ENCODE measurements at places on chromosomes 12 and 14.
A peak's percentile ranks its signal among the peaks of the same experiment; 100 is the strongest.

- peak; percentile 36 for DNase-seq
These were observed 8.4 kb downstream of the NIN start for GRCh38 chr14:50822501-50823042.

DNA sequence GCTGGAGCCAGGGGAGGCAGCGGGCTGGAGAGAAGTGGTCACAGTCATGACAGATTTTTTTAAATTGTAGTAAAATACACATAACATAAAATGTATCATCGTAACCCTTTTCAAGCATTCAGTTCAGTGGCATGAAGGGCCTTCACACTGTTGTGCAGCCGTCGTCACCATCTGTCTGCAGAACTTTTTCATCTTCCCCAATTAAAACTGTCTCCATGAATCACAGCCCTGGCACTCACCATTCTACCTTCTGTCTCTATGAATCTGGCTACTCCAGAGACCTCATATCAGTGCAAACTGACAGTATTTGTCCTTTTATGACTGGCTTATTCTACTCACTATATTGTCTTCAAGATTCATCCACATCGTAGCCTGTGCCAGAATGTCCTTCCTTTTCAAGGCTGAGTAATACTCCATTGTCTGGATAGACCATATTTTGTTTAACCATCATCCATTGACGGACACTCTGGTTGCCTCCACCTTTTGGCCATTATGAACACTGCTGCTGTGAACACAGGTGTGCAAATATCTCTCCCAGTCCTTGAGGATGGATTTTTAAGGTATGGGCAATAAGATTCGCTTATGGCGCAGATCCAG, 91.5 kb upstream of the NCOR2 start:
- DNase-seq = no peak

GRCh38 chr14:95071649-95072280, 85.6 kb downstream of the DICER1 start:
- no peak for DNase-seq

GRCh38 chr14:32692441-32692840, 246.2 kb upstream of the NPAS3 start:
- no peak for DNase-seq

DNA sequence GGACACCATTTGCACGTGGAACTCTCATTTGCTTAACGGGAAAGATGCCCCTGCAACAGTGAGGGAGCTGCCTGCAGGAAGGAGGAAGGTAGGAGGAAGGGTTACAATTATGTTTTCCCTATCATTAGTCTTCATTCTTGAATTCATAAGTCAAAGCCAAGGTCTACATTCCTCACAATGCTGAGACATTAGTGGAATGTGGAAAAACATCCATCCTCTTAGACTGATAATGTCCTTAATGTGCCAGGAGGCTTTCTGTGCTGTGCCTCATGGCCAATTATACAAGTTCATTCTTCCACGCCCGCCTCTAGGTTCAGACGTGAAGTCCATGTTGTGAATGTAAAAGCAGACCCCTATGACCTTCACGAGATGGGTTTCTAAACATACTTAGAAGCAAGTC, 1212.4 kb upstream of the TMEM132C start:
- DNase-seq = no peak

- DNase-seq = peak; percentile 58
These were observed 9.9 kb upstream of the GYS2 start for GRCh38 chr12:21614506-21614905.

DNA sequence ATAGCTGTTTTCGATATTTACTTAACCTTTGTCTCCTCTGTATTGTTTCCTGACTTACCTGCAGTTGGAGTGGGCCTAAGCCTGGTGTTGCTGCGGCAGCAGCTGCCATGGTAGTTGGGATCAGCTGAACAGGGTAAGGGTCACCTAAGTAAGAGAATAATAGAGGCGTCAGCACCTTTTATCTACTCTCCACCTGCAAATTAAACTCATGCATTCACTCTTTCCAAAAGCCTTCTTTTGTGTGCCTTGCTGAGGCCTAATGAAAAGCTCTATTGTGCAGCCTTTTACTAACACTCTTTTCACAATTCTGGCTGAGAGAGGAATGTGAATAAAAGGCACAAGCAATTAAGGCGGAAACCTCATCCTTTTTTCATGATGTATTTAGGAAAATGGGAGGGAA, 308.7 kb downstream of the SOX5 start:
- DNase-seq = no peak

GRCh38 chr14:28407031-28407825, 359.4 kb upstream of the FOXG1 start:
- no peak for DNase-seq

GRCh38 chr14:35320472-35320871, 28.3 kb downstream of the PSMA6 start:
- no peak for DNase-seq

- no peak for DNase-seq
These were observed 29.3 kb upstream of the ANKRD9 start for GRCh38 chr14:102538602-102539543.

DNA sequence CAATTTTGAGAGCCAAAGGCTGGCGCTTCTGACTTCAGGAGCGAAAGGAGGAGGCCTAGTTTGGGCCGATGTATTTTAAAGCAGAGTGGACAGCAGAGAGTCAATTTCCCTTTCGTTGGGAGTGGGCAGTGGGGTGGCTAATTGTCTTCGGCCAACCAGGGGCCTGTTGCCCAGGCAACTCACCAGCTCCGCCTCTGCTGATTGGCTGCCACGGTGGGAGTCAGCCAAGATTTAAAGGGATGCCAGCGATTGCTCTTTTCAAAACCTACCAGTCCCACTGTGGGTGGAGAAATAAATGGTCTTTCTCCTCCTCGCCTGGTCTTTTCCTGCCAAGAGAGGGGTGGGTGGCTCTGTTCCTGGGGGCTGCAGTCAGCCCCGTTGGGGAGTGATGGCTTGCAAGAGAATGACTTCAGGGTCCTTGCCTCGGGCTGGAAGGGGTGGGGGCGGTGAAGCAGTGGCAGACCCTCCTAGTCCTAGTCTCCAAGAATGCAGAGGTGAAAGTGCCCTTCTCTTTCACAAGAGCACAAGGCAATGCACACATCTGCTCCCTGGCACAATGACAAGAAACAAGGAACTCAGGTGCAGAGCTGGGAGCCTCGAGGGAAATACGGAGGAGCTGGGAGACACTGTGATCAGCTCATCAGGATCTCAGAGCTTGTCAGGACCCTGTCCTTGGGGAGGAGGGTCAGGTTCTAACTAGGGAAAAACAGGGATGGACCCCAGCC, 37.7 kb downstream of the RASAL1 start:
- DNase-seq = no peak

DNA sequence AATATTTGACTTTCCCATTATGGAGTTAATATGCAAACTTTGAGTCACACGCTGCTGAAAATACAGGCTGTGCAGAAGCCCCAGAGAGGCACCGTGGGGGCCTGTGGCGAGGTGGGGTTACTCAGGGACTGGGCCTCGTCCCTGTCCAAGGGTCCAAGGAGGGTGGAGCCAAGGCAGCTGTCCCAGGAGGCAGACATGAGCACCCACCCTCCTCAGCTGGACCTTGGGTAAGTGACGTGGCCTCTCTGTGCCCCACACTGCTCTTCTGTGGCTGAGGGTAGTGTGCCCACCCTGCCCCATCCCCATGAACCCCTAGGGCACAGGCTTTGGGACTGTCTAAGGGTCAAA, 39.4 kb downstream of the FAM222A start:
- no peak for DNase-seq

GRCh38 chr12:122981587-122982476, 1.4 kb downstream of the ARL6IP4 start:
- no peak for DNase-seq

GRCh38 chr14:35306114-35306513, 13.9 kb downstream of the PSMA6 start:
- DNase-seq = no peak

- no peak for DNase-seq
These were observed 200.9 kb downstream of the RPAP3 start for GRCh38 chr12:47504775-47505446.

DNA sequence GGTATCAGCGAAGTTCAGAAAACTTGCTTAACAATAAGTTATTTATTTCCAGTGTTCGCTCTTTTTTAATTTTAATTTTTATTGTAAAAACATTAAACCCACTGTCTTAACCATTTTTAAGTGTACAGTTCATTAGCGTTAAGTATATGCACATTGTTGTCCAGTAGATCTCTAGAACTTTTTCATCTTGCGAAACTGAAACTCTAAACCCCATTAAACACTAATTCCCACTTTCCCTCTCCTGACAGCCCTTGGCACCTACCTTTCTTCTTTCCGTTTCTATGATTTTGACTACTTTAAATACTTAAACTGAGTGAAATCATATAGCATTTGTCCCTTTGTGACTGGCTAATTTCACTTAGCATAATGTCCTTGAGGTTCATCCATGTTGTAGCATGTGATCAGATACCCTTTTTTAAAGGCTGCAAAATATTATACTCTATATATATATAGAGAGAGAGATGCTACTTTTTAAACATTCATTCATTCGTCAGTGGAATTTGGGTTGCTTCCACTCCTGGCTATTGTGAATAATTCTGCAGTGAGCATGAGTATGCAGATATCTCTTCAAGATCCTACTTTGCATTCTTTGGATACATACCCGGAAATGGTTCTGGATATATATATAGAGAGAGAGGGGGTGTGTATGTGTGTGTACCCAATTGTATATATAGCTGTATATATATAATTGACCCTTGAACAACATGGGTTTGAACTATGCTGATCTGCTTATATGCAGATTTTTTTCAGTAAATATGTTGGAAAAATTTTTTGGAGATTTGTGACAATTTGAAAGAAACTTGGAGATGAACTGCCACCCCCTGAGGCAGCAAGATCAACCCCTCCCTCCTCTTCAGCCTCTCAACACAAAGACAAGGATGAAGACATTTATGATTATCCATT, 74.7 kb upstream of the EVL start:
- DNase-seq = no peak

DNA sequence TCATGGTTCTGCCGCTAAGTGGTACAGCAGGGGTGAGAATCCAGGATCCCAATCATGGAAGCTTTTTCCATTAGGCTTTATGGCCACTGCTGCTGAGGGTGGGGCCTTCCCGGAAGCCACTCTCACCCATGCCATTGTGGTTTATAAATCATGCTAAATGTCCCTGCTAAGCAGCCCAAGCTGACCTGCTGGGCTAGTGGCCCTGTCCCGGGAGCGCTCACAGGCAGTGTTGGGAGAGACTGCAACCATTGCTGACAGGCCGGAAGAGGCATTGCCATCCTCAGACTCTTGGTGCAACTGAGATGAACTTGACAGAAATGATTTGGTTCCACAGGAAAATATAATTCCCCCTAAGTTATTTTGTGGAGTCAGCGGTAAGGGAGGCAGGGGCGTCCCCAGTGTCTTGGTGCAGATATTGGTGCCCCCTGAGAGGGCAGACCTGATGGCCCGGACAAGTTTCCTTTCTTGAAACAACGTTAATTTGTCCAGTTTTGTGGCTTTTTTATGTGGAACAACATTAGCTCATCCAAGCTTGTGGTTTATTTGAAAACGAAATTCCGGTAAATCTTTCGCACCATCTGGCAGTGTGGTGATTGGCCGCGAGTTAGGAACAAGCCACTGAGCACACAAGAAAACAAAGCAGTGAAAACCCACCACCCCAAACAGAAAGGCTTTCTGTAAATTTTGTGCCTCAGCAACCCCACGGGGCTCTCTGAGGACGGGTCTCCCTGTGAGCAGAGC, 82.3 kb downstream of the SSPN start:
- DNase-seq = no peak

DNA sequence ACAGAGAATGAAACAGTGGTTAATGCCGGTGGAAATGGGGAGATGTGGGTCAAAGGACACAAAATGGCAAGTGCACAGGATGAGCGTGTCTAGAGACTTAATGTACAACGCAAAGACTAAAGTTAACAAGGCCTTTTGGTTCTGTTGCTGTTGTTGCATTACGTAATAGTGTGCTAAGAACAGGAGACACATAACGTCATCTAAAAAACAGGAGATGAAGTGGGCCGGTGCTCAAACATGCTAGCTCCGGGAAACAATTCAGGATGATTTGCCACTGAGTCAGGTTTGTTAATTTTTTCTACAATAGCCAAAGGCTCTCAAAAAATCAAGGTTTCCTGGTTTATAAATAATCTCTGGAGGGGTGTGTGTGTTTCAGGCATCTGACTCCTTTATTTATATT, 55.5 kb downstream of the ETV6 start:
- no peak for DNase-seq

DNA sequence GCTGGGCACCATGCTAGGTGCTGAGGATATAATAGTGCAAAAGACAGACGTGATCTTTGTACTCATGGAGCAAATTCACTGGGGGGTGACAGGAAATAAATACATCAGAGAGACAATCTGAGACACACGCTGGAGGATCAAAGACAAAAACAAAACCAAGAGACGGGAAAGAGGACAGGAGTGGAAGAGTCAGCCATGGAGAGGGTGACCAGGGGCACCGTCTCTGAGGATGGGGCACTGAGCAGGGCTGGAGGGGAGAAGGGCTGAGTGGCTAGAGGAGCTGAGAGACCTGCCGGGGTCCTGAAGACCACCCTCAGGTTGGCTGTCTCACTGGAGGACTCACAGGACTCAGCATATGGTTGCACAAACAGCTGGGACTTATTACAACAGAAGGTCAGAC, 81.9 kb downstream of the TMEM132D start:
- no peak for DNase-seq

DNA sequence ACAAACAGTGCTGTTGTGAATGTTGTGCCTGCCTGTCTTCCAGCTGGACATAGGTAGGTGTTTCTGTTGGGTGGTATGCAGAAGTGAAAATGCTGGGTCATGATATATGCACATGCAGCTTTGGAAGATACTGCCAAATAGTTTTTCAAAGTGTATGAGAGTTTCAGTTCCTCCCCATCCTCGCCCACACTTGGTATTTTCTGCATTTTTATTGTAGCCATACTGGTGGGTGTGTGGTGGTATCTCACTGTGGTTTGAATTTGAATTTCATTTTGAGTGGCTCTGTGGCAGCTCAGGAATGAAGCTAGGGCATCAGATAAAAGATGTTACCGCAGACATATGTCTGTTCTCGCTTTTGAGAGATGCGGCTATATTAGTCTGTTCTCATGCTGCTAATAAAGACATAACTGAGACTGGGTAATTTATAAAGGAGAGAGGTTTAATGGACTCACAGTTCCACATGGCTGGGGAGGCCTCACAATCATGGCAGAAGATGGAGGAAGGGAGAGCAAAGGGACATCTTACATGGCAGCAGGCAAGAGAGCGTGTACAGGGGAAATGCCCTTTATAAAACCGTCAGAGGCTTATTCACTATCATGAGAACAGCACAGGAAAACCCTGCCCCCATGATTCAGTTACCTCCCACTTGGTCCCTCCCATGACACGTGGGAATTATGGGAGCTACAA, 183.1 kb downstream of the CAND1 start:
- DNase-seq = no peak
